Sciatic nerve (tissue), 2 donors: ENCODE measurements at places on chromosomes 4 and X.

DNA sequence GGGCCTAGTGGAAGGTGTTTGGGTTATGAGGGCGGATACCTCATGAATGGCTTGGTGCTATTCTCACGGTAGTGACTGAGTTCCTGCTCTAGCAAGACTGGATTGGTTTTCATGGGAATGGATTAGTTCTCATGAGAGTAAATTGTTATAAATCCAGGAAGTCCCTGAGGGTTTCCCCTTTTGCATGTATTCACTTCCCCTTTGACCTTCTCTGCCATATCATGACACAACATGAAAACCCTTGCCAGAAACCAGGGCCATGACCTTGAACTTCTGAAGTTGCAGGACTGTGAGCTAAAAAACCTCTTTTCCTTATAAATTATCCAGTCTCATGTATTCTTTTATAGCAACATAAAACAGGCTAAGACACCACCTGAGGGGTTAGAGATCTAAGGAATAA, 529.7 kb upstream of the RPS6KA3 start:
- no peak for DNase-seq

- no peak for DNase-seq
These were observed 586.5 kb upstream of the FTHL17 start for GRCh38 chrX:31658360-31658759.

DNA sequence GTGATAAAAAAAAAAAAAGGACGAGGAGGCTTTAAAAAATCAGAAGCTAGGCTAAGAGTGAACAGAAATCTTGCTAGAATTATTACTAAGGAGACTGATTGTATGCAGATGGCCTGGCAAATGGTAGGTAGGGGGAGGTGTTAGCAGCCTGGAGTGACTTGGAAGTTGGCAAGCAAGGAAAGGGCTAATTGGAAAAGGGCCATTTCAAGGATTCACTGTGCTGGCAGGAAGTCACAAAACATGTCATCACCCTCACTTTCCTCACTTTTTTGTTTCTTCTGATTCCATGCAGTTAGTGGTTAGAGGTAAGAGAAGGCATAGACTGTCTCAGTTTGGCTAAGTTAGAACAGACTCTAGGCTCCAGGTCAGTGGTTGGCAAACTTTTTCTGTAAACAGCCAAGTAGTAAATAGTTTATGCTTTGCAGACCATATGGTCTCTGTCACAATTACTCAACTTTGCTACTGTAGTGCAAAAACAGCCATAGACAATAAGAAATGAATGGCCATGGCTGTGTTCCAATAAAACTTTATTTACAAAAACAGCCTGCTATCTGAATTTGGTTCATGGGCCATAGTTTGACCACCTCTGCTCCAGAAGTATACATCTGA, 646.5 kb upstream of the ACTRT1 start:
- no peak for DNase-seq

DNA sequence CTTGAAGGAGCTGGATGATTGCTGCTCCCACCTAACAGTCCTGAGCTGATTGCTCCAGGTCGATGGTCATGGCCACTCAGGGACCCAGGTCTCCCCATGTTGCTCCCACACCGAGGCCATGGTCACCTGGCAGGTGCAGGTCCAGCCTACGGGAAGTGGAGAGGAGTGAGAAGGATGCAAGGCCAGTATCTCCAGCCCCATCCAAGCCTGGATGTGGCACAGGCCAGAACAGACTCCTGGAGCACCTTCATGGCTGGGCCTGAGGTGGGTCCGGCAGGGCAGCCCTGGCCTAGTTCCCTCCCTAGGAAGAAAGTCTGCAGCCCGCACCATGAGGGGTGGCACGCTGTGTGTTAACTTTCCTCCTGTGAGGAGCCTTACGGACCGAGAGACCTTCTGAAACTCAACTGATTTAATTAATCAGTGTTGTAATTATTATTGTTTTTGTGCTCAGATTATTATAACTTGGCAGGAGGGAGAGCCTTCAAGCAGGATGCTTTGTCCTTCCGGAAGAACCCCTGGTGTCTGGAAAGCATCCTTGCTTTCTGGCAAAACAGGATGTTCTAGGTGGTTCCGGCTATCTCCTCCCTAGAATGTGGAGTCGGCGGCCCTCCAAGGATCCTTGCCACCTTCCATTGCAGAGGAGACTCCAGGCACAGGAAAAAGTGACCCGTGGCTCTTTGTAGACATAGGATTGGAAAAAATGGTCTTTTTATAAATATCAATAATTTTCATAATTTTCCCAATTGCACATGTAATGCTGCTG, 92.3 kb upstream of the ADRA2C start:
- no peak for DNase-seq

DNA sequence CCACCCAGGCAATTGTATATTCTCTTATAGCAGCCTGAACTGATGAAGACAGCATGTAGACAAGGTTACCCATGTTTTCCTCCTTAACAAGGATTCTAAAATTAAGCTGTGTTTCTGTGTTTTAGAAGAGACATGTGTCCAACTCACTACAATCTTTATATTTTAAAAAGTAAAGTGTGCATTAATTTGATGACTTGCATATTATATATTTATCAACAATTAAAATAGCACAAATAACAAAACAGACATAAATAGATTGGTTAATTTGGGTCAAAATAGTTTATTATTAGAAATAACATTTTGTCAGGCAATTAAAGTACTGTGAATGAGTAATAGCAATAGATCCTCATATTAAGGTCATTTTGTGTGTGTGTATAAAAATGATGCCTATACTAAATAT, 357.1 kb downstream of the PDGFC start:
- no peak for DNase-seq

DNA sequence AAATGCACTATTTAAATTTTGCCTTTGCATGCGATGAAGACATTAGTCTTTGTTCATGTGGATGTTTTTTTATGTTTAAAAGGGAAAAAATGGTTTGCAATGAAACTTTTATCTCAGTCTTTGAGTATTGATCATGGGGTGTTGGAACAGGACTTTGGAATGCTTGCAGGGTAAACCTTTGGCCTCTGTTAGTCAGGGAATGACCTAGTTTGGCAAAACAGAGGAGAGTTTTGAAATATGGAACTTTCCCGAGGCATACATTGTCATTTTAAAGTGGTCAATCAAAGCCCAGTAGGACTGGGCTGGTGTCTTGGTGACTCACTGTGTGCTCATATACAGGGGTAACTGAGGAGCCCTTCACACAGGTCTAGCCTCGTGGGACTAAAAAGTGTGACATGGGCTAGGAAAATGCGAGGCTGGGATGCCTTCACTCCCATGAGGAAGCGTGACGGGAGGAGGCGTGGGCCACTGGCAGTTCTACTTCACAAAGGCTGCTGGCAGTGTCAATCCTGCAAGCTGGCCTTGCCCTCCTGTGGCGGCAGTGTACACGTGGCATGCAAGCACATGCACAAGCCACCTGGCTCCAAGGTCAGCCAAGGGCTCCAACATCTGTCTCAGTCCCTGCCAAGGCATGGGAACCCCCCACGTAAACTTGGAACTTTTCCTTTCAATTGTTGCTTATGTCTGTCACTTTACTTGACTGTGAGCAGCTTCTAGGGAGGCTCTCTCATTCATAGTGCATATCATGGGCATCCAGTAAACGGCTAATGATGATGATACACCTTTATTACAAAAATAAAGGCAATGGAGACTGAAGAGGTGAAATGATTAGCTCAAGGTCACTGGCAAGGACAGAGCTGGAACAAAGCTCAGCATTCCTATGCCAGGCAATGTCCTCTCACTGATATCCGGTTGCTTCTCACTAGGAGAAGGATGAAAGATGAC, 5.2 kb upstream of the F11 start:
- no peak for DNase-seq

DNA sequence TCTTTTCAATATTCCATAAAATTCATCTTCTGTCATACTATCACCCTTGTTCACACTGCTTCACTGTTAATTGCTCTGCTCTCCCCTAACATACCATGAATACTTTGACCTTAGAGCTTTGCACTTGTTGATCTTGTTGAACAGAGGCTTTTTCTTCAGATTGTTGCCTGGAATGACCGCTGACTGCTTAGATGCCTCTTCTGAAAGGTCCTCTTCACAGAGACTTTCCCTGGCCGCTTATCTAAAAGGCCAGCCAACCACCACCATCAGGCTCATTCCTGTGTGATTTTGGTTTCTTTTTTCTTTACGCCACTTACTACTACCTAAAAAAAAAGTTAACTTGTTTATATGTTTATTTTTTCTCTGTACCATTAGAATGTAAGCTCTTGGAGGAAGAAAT, 667.7 kb downstream of the STPG2 start:
- no peak for DNase-seq

DNA sequence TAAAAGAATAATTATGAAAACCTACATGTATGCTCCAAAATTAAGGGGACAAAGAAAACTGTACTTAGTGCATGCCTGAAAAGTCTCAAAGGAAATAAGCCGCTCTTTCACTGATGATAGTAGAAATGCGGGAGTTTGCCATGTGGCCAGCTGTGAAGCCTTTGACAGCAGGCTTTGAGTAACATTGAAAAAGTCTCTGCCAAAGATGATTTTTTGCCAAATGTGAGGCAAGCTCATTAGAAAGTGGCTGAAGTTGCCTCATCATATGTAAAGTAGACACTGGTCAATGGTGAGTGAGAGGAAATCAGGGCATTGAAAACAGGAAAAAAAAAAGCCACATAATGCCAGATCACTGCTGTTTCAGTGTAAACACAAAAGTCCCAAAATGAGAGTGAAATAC, 2360.1 kb downstream of the PCDH7 start:
- no peak for DNase-seq

- no peak for DNase-seq
These were observed 84.9 kb downstream of the SPCS3 start for GRCh38 chr4:176404621-176405020.

DNA sequence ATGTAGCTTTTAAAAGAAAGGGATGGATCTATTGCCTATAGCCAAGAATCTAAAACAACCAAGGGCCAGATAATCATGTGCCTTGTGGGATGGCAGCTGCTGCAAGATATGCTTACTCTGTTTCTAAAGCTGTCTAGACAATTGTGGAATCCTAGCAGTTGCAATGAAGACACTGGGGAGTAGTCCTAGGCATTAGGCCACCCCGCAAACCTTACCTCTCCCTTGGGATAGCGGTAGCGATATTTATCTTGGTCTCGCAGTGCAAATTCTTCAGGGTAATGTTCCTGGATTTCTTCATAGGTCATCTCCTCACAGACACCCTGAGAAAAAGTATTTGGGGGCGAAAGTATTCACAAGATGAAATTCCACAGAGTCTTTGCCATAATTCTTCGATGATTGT, 24.6 kb downstream of the TRO start:
- DNase-seq: no peak

GRCh38 chr4:76658231-76659102, 223.4 kb downstream of the SHROOM3 start:
- DNase-seq: no peak

DNA sequence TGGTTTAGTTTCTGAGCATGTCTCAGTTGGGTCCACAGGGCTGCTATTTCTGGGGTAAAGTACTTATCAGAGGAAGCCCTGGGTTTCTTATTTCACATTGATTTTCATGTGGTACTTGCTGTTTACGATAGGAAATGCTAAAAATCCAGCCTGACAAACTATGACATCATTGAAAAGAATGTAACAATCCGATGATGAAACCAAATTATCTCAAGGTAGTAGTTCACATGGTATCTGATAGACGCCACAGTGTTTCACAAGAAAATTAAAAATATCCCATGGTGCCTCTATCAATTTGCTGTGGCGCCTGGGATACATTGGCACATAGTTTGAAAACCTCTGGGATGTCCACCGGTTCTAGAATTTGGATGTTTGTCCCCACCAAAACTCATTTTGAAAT, 418.9 kb upstream of the RPS6KA3 start:
- DNase-seq: no peak

DNA sequence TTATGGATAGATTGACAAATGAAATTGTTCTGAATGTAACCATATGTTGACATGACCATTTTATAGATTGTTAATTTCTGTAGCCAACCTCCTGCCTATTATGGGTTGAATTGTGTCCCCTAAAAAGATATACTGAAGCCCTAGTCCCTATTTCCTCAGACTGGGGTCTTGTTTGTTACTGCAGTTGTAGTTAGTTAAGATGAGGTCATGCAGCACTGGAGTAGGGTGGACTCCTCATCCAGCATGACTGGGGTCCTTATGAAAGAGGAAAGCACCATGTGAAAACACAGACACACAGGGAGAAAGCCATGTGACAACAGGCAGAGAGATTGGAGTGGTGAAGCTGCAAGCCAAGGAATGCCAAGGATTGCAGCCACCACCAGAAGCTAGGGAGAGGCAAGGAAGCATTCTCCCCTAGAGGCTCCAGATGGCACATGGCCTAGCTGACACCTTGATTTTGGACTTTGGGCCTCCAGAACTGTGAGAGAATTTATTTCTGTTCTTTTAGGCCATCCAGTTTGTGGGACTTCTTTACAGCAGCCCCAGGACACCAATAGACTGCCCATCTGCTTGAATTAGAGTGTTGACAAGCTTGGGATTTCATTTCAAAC, 14.0 kb downstream of the MTM1 start:
- no peak for DNase-seq

DNA sequence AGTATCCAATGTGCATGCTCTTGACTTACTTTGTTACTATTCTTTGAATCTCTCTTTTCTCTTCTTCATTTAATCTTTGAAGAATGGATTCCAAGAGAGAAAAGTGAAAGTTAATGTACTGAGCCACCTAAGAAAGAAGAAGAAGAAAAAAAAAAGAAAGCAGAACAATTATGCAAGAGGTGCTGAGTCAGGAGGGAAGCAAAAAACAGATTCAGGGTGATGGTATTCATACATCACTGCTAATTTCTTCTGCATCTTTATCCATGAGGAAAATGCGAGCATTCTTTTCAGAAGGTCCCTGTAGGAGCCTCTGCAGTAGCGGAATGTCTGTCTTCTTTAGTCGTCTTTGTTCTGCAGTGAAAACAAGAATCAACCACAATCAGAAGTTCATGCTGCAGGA, 43.9 kb downstream of the RASSF6 start:
- no peak for DNase-seq

GRCh38 chrX:21559417-21559816, 98.7 kb downstream of the KLHL34 start:
- DNase-seq: no peak

DNA sequence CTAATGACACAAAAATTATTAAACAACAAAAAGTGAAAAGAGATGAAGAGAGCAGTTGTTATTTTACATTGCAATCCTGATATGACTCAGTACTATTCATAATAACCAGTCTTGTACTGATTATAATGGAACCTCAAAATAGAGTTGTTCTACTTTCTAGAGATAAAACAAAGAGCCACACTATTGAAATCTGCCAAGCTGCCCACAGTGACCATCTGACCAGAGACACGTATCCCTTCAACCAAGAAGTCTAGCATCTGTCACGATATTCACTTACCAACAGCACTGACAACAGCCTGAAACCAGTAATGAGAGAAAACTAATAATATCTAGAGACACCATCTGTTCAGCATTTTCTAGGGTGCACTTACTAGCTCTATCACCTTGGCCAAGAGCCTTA, 466.7 kb downstream of the NKX6-1 start:
- no peak for DNase-seq

- DNase-seq: no peak
These were observed 208.8 kb downstream of the TMA16 start for GRCh38 chr4:163703251-163703650.

- DNase-seq: no peak
These were observed 631.1 kb upstream of the FAT1 start for GRCh38 chr4:187354740-187355139.

GRCh38 chr4:56425518-56425917, 9.9 kb downstream of the PPAT start:
- DNase-seq: no peak

- peak; percentile 50 for DNase-seq
These were observed 1.5 kb upstream of the CTBP1 start for GRCh38 chr4:1250527-1250812.
